ENCODE measurements at places on chromosomes 1 and 21. TPM values are rescaled to one million over a fixed set of nuclear protein-coding genes. Genes with fewer than 3 reads are reported as not detected.
A peak's percentile ranks its signal among the peaks of the same experiment; 100 is the strongest.

- H3K4me3 ChIP-seq, result no peak overlapping the region
- DNase-seq, result no peak
- H3K4me1 ChIP-seq, result no peaks in the 10 kb centered on the region
- no peak overlapping the region for H3K27ac ChIP-seq
- H3K36me3 ChIP-seq, result no peaks in the 10 kb centered on the region
These were observed 74.7 kb upstream of the RGL1 start for GRCh38 chr1:183730107-183730724.

GRCh38 chr21:36369064-36369685 lies 16.0 kb upstream of the CHAF1B start:
- H3K36me3 ChIP-seq, result peaks cover 94% of the 10 kb centered on the region
- no peaks in the 10 kb centered on the region for H3K4me1 ChIP-seq
- no peaks in the 10 kb centered on the region for H3K27me3 ChIP-seq

DNA sequence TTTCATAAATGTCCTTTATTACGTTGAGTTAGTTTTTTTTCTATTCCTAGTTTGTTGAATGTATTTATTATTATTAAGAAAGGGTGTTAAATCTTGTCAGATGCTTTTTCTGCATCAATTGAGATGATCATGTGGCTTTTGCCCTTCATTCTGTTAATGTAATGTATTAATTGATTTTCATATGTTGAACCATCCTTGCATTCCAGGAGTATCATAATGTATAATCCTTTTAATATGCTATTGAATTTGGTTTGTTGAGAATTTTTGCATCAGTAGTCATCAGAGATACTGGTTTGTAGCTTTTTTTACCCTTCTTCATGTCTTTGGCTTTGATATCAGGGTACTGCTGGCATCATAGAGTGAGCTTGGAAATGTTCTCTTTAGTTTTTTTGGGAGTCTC lies 100.0 kb downstream of the POFUT2 start:
- H3K36me3 ChIP-seq, result peaks cover 68% of the 10 kb centered on the region
- no peak overlapping the region for H3K4me3 ChIP-seq
- no peaks in the 10 kb centered on the region for H3K4me1 ChIP-seq
- DNase-seq, result no peak
- no peaks in the 10 kb centered on the region for H3K27me3 ChIP-seq
- H3K27ac ChIP-seq, result no peak overlapping the region

Gene HES5
- not detected for total RNA-seq

DNA sequence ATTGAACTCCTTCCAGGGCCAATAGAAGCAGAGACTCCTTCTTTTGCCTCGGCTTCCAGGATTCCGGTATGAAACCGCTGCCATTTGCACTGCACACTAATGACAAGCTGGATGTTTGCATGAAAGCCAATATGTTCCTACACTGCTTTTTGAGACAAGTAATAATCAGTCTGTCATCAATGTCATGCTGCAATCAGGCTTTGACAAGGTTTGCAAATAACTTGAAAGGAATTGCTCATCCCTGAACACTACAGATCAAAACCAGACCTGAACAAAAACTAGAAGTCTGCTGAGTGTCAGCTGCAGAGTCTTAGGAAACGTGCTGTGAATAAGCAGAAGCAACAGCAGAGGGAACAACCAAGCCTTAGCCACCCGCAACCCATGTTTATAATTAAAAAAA lies 720.7 kb upstream of the CXADR start:
- H3K4me1 ChIP-seq, result no peaks in the 10 kb centered on the region
- no peaks in the 10 kb centered on the region for H3K27me3 ChIP-seq
- no peak for DNase-seq
- no peak overlapping the region for H3K4me3 ChIP-seq

DNA sequence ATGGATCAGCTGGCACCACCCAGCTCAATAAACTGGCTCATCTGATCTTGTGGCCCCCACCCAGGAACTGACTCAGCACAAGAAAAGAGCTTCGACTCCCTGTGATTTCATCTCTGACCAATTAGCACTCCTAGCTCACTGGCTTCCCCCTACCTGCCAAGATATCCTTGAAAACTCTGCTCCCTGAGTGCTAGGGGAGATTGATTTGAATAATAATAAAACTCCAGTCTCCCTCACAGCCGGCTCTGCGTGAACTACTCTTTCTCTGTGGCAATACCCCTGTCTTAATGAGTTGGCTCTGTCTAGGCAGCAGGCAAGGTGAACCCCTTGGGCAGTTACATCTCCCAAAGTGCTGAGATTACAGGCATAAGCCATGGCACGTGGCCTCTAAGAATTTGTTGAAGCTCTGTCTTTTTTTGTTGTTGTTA lies 11.8 kb upstream of the RHBDL2 start:
- H3K4me1 ChIP-seq, result no peaks in the 10 kb centered on the region
- no peak for DNase-seq
- H3K27ac ChIP-seq, result no peak overlapping the region
- H3K4me3 ChIP-seq, result no peak overlapping the region
- no peaks in the 10 kb centered on the region for H3K27me3 ChIP-seq
- no peaks in the 10 kb centered on the region for H3K36me3 ChIP-seq

Gene CR1L
- not detected for total RNA-seq

Gene RGS16
- total RNA-seq, result 1.4 TPM

DNA sequence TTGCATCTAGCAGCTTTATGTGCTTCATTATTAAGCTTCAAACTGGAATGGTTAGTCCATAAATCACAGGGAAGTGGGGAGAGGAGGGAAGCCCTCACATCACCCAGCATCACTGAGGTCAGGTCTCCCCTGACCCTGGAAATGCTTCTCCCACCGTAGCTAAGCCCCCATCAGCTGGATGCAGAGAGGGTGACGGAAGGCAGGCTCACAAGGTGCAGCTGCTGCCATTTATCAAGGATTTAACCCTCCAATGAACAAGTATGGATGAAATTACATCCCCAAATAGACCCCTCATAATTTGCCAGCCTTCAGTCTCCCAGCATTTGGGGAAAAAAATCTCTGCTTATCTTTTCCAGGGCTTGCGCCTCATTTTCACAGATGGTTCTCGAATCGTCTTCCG lies 60.8 kb downstream of the PGM1 start:
- peaks cover 36% of the 10 kb centered on the region for H3K36me3 ChIP-seq
- DNase-seq, result no peak
- no peaks in the 10 kb centered on the region for H3K4me1 ChIP-seq
- H3K27ac ChIP-seq, result no peak overlapping the region

DNA sequence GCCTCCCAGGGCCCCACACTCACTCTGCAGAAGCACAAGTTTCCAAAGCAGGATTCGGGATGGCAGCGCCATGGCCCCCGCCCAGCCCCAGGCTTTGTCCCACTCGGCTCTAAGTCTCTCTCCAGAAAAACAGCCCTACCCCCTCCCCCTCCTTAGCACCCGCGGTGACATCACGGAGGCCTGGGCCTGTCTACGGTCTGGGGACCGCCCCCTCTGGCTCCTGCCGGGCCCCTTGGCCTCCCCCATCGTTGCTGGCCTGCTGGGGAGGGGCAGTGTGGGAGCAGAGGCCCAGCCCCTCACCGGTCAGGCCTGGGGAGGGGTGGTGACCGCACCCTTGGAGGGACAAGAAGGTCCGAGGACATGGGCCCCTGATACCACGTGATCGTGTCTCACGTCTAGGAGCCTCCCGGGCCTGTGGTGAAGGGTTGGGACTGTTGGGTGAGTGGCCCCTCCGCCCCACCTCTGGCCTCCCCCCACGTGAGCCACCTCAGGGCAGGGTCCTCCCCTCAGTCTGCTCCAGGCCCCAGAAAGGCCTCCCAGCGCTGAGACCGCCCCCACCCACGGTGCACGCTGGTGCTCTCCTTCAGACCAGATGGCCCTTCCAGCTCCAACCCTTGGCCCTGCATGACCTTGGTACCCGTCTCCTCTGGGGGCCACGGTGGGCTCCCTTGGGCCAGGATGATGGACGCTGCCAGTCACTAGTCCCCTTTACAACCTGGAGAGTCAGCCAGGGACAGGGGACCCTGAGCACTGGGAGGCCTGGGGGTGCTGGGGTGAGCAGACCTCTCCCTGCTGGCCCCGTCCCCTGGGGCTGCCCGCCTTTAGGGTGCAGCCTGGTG lies at the start of gene MXRA8:
MXRA8 (minus strand) TSS at position 123 of the 839 bp plus-strand sequence; CDS start at position 72, 51 bp downstream.
- peak; percentile 86 for DNase-seq
- H3K36me3 ChIP-seq, result peaks cover 8% of the 10 kb centered on the region
- peak within 1 kb of the TSS; percentile 88 for H3K27ac ChIP-seq
- peaks cover 6% of the 10 kb centered on the region for H3K27me3 ChIP-seq
- H3K4me3 ChIP-seq, result peak within 1 kb of the TSS; percentile 55
- H3K4me1 ChIP-seq, result peaks cover 74% of the 10 kb centered on the region

DNA sequence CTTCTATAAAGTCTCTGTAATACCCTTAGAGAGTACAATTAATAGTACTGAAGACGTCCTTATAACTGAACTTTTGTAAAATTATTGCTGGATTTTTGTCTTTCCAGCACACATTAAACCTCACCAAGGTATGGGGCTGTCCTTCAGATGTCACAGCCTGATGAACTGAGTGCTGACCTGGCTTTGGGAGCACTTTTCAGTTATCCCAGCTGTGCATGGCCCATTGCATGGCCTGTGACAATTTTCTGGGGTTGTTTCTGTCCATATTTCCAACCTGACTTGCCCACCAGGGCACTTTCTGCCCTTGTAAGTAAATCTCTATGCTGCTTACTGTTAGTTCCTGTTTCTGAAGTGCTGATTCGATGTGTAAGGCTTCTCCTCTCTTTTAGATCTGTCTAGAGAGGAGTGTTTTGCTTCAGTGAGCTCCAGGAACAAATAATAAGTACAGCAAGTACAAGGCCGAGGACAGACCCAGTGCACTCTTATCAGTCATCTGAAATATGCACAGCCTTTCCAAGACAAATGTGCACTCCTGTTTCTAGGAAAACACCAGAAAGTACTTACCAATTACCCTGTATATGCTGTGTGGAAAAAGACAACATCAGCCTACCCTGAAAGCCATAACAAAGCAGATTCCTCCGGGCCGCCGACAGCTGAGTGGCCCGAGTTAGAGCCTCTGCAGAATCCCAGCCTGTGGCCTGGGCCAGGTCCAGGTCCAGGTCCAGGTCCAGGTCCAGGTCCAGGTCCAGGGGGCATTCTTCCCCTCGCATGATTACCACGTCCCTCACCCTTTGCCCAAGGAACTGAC lies 121.7 kb downstream of the DHRS3 start:
- no peak overlapping the region for H3K4me3 ChIP-seq
- peaks cover 16% of the 10 kb centered on the region for H3K36me3 ChIP-seq
- H3K27ac ChIP-seq, result peak overlapping the region; percentile 58
- H3K4me1 ChIP-seq, result no peaks in the 10 kb centered on the region
- no peaks in the 10 kb centered on the region for H3K27me3 ChIP-seq

Gene RXFP4
- not detected for total RNA-seq

DNA sequence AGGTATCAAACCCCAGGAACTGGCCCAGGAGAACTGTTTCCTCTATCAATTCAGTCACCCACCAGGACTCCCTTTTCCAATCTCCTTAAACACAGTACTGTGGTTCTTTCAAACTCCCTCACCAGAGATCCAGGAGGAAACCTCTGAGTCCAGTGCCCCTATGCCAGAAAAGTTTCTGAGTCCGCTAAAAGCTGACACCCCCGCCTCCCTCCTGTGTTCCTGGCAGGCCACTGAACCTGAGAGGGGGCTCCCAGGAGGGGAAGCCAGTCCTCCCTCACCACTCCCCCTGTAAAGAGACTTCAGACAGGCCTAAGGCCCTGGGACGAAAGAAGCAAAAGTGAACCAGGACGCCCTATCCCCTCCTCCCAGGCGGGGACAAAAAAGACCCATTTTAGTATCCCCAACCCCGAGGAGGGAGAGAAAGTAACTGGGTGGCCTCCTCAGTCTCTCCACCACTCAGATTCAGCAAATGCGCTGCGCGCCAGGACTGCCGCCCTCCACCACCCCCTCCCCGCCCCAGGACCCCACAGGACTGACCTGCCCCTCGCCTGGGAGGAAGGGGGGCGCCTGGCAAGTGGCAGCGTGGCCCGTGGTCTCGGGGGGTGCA lies 624 bp downstream of the SLC41A1 start:
- H3K27me3 ChIP-seq, result no peaks in the 10 kb centered on the region
- H3K36me3 ChIP-seq, result peaks cover 29% of the 10 kb centered on the region
- no peaks in the 10 kb centered on the region for H3K4me1 ChIP-seq
- peak overlapping the region; percentile 93 for H3K27ac ChIP-seq

- peak; percentile 18 for DNase-seq
- H3K27me3 ChIP-seq, result no peaks in the 10 kb centered on the region
- no peaks in the 10 kb centered on the region for H3K4me1 ChIP-seq
- H3K27ac ChIP-seq, result no peak overlapping the region
These were observed 18.0 kb upstream of the TTC22 start for GRCh38 chr1:54819195-54819536.

DNA sequence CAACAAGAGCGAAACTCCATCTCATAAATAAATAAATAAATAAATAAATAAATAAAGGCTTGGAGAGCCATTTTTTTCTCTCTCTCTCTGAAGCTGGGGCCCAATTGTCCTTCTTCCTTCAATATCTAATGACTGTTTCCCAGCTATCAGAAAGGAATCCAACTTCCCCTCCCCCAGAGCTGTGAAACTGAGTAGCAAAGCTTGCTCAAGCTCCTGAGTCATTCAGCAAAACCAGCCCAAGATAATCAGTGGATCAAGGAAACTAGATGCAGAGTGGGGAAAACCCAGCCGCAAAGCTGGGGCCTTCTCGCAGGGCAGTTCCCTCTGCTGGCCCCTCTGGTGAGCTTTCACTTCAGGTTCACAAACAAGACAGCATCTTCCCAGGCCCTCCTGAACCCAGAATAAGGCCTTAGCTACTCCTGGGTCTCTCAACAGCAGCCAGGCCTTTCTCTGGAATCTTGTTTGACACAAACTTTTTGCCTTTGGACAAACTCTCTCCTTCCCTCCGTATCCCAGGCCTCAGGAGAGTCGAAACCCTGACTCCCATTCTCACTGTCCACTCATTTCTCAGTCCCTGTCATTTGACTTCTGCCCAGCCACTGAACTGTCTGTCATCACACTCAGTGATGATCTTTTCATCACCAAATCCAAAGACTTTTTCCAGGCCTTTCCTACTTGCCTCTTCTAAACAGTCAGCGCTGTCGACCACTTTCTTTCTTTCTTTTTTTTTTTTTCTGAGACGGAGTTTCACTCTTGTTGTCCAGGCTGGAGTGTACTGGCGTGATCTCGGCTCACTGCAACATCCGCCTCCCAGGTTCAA lies 18.0 kb upstream of the PTP4A2 start:
- peak; percentile 94 for DNase-seq
- H3K36me3 ChIP-seq, result no peaks in the 10 kb centered on the region
- no peaks in the 10 kb centered on the region for H3K27me3 ChIP-seq
- H3K4me1 ChIP-seq, result peaks cover 48% of the 10 kb centered on the region
- H3K4me3 ChIP-seq, result no peak overlapping the region
